ENCODE measurements at places on chromosomes 16 and 17.

DNA sequence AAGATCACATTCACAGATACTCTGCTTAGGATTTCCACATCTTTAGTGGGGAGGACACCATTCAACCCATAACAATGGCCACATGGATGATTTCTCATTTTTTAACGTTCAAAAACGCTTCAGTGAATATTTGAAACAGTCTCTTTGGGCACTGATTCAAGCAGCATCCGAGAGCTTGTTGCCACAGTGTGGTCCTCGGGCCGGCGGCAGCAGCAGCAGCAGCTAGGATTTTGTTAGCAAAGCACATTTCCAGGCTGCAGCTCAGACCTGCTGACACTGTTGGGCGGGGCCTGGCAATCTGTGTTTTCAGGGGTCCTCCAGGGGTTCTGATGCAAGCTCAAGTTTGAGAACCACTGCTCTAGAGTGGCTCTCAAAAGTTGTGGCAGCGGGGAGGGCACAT, 27.9 kb upstream of the CMIP start:
- DNase-seq: no peak

- DNase-seq: no peak
Measured at GRCh38 chr16:31274831-31275816, 15.3 kb downstream of the ITGAM start.

- DNase-seq: no peak
Measured at GRCh38 chr17:62631936-62632924, 4.8 kb downstream of the MRC2 start.

DNA sequence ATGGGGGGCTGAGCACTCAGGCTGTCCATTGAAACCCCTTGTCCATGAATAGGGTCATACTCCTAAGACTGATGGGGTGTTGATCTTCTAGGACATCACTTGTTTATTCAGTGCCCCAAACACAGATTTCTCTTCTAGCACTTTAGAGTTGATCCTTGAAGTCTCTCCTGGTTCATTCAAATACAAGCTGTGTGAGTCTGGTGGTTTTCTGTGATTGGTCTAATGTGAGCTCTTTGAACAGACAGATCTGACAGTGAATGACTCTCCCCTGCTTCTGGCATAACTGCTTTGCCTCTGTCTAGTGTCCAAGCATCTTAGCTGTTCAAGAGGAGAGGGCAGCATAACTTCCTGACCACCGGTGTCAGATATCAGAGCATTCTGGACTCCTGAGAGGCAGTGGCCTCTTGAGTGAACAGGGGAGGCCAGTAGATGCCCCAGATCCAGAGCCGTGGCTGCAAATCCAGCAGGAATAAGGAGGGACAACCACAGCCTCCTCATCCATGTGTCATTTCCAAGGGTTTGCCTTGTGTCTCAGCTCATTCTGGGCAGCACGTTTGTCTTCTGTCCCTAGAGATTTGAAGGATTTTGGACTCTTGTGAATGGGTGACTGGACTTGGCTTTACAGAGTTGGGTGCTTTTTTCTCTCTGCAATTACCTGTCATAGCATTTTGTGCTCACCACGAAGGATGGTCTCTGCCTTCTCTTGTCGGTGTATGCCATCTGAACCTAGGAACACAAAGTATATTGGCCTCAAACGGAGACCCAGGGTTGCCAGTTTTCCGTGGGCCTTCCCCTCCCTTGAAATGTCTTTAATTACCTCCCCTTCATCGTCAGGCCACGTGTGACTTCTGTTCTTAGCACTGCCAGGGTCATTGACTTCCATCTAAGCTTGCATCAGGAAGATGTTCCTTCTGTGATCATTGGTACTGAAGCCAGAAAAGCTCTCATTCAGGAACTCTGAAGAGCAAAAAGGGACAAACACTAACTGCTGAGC, 13.9 kb upstream of the CLEC18C start:
- no peak for DNase-seq

DNA sequence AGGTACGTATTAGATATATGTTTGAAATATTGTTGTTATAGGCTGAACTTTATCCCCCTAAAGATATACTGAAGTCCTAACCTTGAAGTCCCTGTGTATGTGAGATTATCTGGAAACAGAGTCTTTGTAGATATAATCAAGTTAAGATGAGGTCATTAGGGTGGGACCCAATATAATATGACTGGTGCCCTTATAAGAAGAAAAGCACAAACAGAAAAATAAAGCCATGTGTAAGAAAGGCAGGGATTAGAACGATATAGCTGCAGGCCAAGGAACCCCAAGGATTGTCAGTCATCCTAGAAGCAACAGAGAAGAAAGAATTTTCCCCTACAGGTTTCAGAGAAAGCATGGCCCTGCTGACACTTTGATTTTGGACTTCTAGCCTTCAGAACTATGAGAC, 95.8 kb downstream of the USP32 start:
- DNase-seq: no peak

- no peak for DNase-seq
Measured at GRCh38 chr16:70805787-70806186, 4.8 kb upstream of the VAC14 start.

GRCh38 chr16:80277182-80277581, 263.6 kb upstream of the DYNLRB2 start:
- DNase-seq: no peak

DNA sequence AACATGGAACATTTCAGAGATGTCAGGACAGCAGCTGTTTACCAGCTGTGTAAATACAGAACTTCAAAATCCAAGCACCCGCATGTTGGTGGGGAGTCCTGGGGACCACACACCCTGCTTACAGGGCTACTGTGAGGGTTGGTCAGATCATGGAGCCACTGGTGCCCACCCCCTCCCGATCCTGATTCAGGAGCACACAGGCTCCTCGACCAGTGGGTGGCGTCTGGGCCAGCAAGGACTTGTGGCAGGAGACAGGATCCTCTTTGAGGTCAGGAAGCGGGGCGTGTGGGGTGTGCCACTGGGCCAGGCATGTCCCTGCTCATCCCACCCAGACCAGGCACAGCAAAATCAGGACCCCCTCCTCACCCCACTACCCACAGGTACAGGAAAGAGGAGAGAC, 83.6 kb downstream of the SDK2 start:
- peak; percentile 20 for DNase-seq

GRCh38 chr16:56898847-56899246, 33.1 kb upstream of the HERPUD1 start:
- no peak for DNase-seq

DNA sequence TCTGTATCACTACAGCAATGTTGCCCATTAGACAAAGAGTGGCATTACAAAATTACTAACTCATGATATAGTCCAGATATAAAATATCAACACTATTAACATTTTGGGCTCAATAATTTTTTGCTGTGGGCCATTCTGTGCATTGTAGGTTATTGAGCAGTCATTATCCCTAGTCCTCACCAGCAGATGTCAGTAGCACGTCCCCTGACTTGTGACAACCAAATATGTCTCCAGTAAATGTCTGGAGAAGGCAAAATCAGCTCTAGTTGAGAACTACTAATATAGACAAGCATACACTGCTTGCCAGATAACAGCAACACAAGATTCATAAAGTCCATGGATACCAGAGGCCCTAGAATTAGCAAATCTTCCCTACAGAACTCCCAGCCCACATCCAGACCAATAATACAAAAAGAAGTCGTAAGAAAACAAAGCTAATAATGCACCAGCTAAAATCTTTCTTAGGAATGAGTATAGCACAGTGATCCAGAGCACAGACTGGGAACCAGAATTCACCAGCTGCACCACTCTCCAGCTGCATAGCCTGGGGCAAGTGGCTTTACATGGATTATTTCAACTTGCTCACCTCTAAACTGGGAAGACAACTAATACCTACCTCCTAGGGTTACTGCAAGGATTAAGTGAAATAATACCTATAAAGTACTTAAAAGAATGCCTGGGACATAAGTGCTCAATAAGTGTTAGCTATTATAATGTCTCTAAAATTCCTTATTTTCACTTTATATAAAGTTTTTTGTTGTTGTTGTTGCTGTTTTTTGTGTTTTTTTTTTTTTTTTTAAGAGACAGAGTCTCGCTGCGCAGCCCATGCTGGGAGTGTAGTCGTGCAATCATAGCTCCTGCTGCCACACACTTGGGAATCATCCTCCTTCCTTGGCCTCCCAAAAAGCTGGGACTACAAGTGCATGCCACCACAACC, 23.7 kb downstream of the HELZ start:
- peak; percentile 73 for DNase-seq

DNA sequence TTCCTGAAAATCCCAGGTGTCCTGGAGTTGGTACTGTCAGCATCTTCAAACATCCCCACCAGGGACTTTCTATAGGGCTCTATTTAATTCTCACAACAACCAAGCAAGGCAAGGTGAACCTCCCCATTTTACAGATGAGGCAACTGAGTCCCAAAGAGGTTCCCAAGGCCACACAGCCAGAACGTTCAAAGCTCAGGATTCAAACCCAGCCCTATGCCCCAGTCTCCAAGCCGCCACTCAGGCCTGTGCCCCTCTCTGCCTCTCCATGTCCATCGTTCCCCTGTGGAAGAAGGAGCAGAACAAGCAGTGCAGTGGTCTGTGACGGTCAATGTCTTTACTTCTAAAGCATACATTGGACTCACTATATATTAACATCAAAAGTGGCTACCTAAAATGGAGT, 6.1 kb downstream of the ZNF319 start:
- no peak for DNase-seq

DNA sequence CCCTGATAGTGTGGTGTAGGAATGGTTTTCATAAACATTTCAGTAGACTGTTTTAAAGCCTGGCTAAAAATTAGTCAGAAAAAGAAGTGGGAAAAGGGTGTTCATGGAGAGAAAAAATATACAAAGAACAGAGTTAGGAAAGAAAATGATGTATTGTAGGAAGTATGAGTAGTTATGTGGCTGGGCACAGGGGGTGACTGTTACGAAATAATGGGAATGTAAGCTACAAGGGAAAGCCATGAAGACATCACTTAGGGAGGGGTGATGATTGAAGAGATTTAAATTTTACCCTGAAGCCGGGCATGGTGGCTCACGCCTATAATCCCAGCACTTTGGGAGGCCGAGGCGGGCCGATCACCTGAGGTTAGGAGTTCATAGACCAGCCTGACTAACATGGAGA, 55.3 kb downstream of the NUP88 start:
- DNase-seq: no peak

GRCh38 chr17:73616120-73616872, 27.9 kb downstream of the SDK2 start:
- no peak for DNase-seq

DNA sequence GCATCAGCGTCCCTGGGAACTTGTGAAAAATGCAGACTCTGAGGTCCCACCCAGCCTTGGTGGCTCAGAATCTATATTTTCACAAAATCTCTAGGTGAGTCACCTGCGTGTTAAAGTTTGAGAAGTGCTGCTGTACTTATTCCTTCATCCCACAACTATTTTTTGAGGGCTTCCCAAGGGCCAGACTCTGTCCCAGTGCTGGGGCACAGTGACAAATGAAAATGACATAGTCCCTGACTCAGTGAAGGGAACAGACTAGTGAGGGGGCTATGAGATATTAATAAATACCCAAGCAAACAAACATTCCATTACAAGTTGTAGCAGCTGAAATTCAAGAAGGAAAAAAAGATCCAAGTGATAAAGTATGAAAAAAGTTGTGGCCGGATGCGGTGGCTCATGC, 9.9 kb upstream of the EMP2 start:
- DNase-seq: no peak

DNA sequence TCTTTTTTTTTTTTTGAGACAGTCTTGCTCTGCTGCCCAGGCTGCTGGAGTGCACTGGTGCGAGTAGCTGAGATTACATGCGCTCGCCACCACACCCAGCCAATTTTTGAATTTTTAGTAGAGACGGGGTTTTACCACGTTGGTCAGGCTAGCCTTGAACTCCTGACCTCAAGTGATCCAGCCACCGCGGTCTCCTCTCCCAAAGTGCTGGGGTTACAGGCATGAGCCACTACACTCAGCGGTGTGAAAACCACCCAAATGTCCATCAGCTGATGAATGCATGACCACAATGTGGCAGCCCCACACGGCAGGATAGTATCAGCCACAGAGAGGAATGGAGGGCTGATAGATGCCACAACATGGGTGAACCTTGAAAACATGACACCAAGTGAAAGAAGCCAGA, 2.1 kb downstream of the P2RX5 start:
- peak; percentile 75 for DNase-seq

DNA sequence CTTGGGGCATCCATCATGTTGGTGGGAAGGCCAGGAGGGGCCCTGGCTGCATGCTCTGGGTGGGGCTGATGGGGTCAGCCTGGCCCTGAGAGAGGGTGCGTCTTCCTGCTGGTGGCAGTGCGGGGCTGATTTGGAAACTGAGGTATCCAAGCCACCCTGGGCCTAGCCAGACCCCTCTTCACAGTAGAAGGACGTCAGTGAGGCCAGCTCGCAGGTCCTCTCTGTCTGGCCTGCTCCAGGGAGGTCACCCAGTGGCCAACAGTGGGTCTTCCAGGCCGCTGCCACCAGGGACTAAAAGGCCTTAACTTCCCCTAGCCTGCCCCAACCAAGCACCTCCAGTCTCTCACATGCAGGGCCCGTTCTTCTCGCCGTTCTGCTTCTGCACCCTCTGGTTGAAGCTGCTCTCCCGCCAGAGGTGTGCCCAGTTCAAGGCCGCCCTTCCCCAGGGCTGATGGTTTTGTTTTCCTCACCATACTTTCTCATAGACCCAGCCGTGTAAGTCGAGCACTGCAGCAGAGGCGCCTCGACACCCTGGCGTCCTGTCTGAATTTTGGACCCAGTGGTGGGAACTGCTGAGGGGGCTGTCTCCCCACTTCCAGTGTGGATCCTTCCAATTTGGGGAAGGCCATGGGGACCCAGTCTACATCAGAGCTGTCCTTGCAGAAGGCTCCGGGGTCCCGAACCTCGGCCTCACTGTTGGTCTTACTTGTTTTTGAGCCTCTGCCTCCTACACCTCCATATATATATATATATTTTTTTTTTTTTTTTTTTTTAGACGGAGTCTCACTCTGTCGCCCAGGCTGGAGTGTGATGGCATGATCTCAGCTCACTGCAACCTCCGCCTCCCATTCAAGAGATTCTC, 42.9 kb upstream of the CDC42EP4 start:
- DNase-seq: no peak

DNA sequence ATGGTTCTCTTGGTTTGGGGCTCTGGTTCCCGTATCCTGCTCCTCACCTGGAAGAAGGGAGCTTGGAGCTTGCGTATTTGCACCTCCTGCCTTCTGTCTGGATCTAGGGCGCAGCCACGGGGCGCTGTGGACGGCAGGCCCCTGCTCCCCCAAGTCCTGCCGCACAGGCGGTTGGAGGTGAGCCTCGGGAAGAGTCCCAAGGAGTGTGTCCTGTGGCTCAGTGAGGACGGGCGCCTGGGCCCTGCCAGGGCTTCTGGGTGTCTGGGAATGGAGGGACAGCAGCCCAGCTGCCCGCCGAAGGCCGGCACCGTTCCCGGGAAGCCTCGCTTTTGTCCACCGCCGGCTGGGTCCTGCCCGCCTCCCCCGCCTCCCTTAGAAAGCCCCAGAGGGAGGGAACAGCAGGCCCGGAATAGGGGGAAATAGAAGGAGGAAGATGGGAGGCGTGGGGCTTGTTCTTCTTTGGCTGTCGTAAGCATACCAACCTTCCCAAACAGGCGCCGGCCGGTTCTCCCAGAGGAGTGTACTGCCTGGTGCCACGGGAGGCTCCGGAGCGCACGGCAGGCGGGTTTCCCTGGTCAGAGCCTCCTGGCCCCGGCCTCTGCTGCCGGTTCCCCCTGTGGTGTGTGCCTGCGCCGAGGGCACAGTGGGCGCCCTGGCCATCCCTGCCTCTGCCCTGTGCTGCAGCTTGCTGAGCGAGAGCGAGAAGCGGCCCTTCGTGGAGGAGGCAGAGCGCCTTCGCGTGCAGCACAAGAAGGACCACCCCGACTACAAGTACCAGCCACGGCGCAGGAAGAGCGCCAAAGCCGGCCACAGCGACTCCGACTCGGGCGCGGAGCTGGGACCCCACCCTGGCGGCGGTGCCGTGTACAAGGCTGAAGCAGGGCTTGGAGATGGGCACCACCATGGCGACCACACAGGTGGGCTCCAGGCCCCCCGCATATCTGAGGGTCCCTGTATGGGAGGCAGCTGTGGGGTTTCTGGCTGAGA, 1.8 kb downstream of the SOX8 start:
- DNase-seq: no peak

All from hematopoietic multipotent progenitor cell treated with erythropoietin and hydrocortisone succinate and interleukin-3 and kit ligand, for 4 days (in vitro differentiated cells).